HT1080 (cell line): ENCODE measurements at places on chromosomes 5 and 9.

- DNase-seq: peak; percentile 7
Observed at GRCh38 chr5:68007451-68007850, 208.1 kb upstream of the PIK3R1 start.

DNA sequence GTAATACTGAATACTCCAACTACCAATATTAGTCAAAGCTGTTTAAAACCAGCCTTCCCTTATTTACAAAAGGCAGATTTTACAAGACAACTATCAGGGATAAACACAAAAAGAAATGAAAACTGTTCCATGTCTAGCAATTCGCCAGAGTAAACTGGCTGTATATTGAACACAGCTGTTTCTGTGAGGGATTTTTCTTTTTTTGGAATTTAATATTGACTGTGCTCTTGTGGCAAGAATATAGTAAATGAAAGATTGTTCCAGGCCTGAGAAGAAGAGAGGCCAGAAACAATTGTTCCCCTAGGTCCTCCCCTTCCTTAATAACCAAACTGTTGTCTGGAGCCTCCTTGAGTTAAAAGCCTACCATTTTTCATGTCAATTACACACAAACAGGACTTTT lies 188.6 kb downstream of the PDE4D start:
- DNase-seq: no peak

DNA sequence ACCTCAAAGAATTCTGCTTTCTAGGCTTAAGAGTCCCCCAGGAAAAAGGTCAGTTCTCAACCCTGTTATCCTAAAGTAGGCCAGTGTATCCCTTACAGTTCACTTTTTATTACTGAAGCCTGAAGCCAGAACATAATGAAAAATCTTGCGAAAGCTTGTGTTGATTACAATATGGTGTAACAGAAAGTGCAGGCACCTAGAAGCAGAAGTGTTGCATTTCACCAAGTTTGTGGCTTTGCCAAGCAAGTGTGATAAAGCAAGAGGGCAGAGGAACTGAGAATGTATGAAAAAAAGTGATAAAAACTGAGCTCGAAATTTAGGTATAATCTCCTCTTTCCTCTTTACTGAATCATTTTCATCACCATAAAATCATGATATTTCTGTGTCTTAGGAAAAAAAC lies 26.2 kb downstream of the AGTPBP1 start:
- no peak for DNase-seq

GRCh38 chr9:107274096-107274495 lies 9.0 kb upstream of the RAD23B start:
- DNase-seq: no peak

DNA sequence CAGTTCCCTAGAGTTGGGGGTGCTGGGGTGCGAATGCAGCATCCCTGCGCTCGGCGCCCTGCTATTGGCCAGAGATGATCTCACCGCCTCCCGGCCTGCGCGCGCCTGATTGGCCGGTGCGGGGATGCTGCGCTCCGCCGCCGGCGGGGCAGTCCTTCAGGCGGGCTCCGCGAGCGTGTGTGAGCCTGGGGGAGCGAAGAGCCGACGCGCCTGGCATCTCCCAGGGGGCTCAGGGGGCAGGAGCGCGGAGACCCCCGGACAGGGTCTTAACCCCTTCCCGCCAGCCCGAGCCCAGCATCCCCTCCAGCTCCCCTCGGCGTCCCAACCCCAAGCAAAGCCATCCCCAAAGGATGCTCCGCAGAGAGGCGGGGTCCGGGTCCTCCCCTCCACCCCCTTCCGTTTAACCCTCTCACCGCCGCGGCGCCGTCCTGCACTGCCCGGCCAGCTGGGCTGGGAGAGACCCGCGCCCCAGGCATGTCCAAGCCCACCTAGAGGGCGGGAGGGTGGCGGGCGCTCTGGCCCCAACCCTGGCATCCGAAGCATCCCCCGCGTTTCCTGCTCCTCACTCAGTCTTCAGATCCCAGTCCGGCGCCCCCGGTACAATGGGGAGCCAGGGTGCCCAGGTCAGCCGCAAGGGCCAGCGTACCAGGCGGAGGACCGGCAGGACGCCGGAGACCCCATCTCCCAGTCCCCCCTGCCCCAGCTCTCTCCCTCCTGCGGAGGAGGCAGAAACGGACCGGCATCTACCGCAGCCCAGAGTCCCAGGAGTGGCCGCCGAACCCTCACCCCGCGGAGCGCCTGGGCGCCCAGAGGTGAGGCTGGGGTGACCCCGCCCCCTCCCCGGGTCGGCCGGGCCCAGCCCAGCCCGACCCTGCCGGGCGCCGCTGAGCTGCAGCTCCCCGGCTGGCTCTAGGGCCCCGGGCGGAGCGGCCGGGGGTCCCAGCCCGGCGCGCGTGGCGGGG lies 19.3 kb upstream of the TOR2A start:
- no peak for DNase-seq
